Progenitor cell of endocrine pancreas (in vitro differentiated cells): ENCODE measurements at places on chromosomes 6 and 20. TPM values are rescaled to one million over a fixed set of nuclear protein-coding genes. Genes with fewer than 3 reads are reported as not detected.

GRCh38 chr6:29651413-29652197 lies 5.3 kb upstream of the MOG start:
- H3K4me3 ChIP-seq: no peak overlapping the region
- H3K4me1 ChIP-seq: peaks cover 9% of the 10 kb centered on the region
- H3K27me3 ChIP-seq: peaks cover 3% of the 10 kb centered on the region
- no peaks in the 10 kb centered on the region for H3K36me3 ChIP-seq
- no peak for DNase-seq

GRCh38 chr6:624979-625378 lies 31.9 kb downstream of the HUS1B start:
- peaks cover 11% of the 10 kb centered on the region for H3K4me1 ChIP-seq
- H3K4me3 ChIP-seq: no peak overlapping the region
- no peak for DNase-seq
- H3K27ac ChIP-seq: no peak overlapping the region
- peaks cover 2% of the 10 kb centered on the region for H3K36me3 ChIP-seq

- H3K36me3 ChIP-seq: no peaks in the 10 kb centered on the region
- peak overlapping the region; percentile 53 for H3K27ac ChIP-seq
- H3K4me1 ChIP-seq: peaks cover 19% of the 10 kb centered on the region
- H3K27me3 ChIP-seq: peaks cover 10% of the 10 kb centered on the region
- no peak overlapping the region for H3K4me3 ChIP-seq
- no peak for DNase-seq
These were observed 175.9 kb downstream of the ZDHHC14 start for GRCh38 chr6:157556671-157557430.

DNA sequence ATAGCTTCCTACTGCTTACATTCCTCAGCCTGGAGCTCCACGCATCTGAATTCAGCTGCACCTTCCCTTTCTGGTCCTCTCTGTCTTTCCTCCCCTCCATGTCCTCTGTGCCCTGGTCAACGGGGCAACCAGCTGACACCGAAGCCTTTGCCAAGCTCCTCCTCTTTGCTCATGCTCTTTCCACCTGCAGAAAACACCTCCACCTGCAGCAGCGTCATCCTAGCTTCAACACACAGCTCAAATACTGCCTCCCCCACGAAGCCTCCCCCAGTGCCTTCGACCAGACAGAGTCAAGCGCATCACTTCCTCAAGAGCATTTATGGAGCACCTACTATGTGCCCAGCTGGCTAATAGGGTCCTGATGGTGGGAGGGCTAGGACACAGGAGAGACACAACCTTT lies 9.2 kb downstream of the CDH22 start:
- no peaks in the 10 kb centered on the region for H3K4me1 ChIP-seq
- no peak for DNase-seq
- peaks cover 70% of the 10 kb centered on the region for H3K27me3 ChIP-seq
- H3K36me3 ChIP-seq: no peaks in the 10 kb centered on the region
- H3K4me3 ChIP-seq: no peak overlapping the region

- peaks cover 6% of the 10 kb centered on the region for H3K4me1 ChIP-seq
- H3K27me3 ChIP-seq: no peaks in the 10 kb centered on the region
- H3K4me3 ChIP-seq: no peak overlapping the region
These were observed 8.5 kb downstream of the SPTLC3 start for GRCh38 chr20:13017235-13017634.

- H3K4me3 ChIP-seq: no peak overlapping the region
- H3K36me3 ChIP-seq: no peaks in the 10 kb centered on the region
- peaks cover 22% of the 10 kb centered on the region for H3K4me1 ChIP-seq
These were observed 83.2 kb upstream of the EYA4 start for GRCh38 chr6:133157995-133158394.

- H3K27me3 ChIP-seq: no peaks in the 10 kb centered on the region
- no peaks in the 10 kb centered on the region for H3K4me1 ChIP-seq
- H3K4me3 ChIP-seq: no peak overlapping the region
- DNase-seq: no peak
These were observed 21.7 kb downstream of the TGM6 start for GRCh38 chr20:2402271-2402980.

Gene SCUBE3
- total RNA-seq: 31.1 and 35.3 TPM in 2 replicates

Gene POPDC3
- total RNA-seq: 1.3 and 2.3 TPM in 2 replicates

Gene BEND6
- total RNA-seq: 0.46 and 0.64 TPM in 2 replicates

Gene TINAG
- total RNA-seq: not detected in 2 replicates
